ENCODE measurements at places on chromosomes 16 and 17.

GRCh38 chr16:68179855-68180254, 56.1 kb downstream of the ESRP2 start:
- no peak for DNase-seq

GRCh38 chr16:66014221-66014620, 352.3 kb upstream of the CDH5 start:
- DNase-seq = no peak

DNA sequence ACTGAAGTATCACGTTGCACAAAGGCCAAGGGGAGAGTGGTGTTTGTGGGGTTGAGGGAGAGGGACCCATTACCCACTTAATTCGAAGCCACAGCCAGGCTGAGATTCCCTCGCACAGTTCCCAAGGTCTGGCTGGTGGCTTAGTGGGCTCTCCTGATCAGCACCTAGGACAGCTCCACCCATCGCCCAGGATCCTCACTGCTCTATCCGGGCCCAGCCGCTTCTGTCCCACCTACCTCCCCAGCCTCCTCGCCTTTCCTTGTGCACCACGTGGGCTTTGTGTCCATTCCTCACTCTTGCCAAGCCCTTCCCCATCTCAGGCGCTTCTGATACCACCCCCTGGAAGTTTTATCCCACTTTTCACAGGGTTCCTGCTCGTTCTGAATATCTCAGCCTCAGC, 163.5 kb downstream of the CCT6B start:
- DNase-seq = peak; percentile 34

- DNase-seq = no peak
These were observed 5.3 kb upstream of the DNAH2 start for GRCh38 chr17:7712111-7712771.

DNA sequence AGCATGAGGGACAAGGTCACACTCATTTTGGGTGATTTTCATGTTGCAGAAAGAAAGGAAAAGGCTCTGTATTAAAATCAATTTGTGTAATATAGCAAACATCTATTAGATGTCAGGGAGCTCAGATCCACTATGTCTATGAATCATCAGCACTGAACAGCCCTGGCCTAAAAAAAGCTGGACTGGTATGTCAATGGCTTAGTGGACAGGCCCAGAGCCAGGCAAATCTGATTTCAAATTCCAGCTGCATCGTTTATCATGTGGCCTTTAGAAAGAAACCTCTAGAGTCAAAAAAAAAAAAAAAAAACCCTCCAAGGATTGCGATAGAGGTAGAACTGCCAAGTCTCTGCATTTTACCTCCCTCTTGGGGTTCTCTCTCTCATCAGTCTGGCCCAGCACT, 5.4 kb downstream of the GAS7 start:
- DNase-seq = no peak

GRCh38 chr17:5580367-5580766, 3.9 kb downstream of the NLRP1 start:
- peak; percentile 23 for DNase-seq

- DNase-seq = no peak
These were observed 44.5 kb downstream of the SLFN5 start for GRCh38 chr17:35287286-35287811.

DNA sequence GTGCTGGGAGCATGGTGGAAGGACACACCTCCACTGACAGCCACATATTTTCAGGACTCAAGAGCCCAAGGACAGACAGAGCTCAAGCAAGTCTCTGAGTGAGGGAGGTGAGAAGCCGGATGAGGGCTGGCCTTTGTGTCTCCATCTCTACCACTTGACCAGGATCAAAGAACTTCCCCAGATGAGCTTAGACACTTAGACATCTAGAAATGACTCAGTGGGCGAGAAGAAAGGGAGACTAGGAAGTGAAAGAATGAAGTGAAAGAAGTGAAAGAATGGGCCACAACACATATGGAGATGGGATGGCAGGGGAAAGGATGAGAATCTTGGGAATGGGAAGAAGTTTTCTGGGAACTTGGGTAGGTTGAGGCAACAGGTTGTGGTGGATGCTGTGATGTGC, 274.9 kb upstream of the CCL2 start:
- no peak for DNase-seq

DNA sequence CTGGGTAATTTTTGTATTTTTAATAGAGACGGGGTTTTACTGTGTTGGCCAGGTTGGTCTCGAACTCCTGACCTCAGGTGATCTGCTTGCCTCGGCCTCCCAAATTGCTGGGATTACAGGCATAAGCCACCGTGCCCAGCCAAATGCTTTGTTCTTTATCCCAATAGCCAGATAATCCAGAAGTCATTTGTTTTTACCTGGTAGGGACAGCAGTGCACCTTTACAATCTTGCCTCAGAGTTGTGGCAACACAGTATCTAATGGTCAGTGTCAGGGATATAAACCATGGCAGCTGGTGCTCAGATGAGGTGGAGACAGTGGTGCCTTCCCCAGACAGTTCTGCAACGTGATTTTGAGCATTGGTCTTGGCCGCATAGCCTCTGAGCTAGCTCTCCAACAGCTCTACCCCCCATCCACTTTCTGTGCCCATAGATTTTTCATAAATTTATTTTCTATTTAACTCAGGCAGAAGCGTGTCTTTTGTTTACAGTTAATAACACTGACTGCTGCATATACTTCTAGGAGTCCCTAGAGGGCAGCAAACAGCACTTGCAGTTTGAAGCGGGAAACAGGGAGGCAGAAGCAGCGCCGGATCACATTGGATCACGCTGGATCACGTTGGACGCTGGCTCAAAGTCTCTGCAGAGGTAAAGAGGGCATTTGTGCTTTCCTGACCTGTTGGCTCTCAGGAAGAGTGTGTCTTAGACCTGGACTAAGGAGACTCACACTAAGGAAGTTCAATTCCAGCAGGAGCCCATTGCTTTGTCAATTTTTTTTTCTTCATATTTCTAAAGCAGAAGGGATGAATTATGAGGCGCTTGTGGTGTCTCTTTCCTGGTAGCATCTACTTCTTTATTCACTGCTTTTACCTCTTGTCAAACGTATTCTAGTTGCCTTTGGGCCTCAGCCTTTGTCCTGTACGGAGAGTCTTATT, 5.1 kb upstream of the GGT6 start:
- DNase-seq = peak; percentile 85

- DNase-seq = no peak
These were observed 1507.4 kb downstream of the CDH11 start for GRCh38 chr16:63614429-63614828.
